ENCODE measurements at places on chromosomes 12 and 14.

- no peak for DNase-seq
These were observed 524.8 kb downstream of the SOX5 start for GRCh38 chr12:23424685-23425084.

GRCh38 chr12:64627771-64628170 lies 17.5 kb downstream of the RASSF3 start:
- DNase-seq, result no peak

- no peak for DNase-seq
These were observed 3.7 kb upstream of the TMX1 start for GRCh38 chr14:51236314-51236713.

DNA sequence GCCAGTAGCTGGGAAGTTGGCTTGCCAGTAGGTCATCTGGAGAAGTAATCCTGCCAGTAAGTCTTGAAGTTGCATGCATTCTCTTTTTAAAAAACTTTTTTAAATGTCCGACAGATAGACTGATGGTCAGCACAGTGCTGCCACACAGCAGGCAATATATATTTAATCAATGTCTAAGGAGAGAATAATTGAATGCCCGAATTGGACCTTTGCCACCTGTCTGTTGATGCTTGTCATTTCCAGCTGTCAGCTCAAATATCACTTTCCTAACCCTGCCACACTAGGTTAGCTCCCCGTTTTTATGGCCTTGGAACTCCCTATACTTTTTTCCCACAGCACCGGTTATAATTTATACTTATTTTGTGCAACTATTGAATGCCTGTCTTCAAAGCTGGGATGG lies 2.1 kb upstream of the SLC15A4 start:
- DNase-seq, result no peak

GRCh38 chr14:93161411-93161940 lies 23.2 kb downstream of the MOAP1 start:
- no peak for DNase-seq

DNA sequence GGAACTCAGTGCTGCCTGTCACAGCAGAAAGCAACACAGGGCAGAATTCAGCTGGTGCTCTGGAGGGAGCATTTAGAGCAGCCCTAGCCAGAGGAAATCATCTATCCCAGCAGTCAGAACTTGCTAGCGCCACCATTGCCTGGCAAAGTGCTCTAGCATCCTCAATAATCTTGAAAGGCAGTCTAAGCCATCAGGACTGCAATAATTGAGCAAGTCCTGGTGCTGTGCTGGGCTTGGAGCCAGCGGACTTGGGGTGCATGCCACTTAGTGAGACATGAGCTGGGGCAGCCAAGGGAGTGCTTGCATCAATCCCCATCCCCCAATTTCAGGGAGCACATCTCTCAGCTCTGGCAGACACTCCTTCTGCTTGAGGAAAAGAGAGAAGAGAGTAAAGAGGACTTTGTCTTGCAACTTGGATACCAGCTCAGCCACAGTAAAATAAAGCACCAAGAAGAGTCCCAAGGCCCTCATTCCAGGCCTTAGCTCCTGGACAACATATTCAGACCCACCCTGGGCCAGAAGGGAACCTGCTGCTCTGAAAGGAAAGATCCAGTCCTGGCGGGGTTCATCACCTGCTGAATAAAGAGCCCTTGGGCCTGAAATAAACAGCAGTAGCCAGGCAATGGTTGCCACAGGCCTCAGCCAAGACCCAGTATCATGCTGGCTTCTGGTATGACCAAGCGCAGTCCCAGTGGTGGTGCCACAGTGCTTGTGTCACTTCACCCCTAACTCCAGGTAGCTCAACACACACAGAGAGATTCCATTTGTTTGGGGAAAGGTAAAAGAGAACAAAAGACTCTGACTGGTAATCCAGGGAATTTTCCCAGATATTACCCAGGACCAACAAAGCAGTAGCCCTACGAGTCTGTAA lies 44.5 kb upstream of the ZDHHC17 start:
- DNase-seq, result no peak

DNA sequence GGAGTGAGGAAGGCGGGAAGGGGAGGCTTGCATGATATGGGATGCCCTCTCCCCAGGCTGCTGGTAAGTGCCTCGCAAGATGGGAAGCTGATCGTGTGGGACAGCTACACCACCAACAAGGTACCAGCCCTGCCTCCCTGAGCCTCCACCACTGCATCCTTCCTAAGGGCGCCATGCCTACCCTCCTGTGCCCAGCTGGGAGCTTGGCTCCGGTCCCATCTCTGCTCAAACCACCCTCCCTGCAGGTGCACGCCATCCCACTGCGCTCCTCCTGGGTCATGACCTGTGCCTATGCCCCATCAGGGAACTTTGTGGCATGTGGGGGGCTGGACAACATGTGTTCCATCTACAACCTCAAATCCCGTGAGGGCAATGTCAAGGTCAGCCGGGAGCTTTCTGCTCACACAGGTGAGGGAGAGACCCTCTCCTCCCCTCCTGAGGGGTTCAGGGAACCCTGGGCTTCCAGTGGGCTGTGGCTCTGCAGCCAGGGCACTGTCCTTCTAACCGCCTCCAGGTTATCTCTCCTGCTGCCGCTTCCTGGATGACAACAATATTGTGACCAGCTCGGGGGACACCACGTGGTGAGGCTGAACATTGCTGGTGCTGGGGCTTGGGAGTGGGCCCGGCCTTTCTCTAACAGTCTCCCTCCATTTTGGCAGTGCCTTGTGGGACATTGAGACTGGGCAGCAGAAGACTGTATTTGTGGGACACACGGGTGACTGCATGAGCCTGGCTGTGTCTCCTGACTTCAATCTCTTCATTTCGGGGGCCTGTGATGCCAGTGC lies 2.6 kb downstream of the GNB3 start:
- no peak for DNase-seq

All from stimulated activated CD4-positive, alpha-beta T cell treated with anti-CD3 and anti-CD28 coated beads, Interleukin-2, amount 100 ng/mL, for 24 hours (primary cell).